ENCODE measurements at places on chromosomes 16 and 17.

DNA sequence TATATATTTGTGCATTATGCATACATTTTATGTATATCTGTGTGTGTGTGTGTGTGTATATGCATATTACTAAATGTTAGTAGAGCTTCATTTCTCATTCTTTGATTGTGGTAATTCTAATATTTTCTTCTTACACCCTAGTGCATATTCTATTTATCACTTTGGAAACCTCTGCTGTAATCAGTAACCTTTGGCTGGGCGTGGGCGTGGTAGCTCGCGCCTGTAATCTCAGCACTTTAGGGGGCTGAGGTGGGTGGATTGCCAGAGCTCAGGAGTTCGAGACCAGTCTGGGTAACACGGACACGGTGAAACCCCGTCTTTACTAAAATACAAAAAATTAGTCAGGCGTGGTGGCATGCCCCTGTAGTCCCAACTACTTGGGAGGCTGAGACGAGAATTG is 26.9 kb downstream of the CPSF4L start:
- DNase-seq, result no peak

DNA sequence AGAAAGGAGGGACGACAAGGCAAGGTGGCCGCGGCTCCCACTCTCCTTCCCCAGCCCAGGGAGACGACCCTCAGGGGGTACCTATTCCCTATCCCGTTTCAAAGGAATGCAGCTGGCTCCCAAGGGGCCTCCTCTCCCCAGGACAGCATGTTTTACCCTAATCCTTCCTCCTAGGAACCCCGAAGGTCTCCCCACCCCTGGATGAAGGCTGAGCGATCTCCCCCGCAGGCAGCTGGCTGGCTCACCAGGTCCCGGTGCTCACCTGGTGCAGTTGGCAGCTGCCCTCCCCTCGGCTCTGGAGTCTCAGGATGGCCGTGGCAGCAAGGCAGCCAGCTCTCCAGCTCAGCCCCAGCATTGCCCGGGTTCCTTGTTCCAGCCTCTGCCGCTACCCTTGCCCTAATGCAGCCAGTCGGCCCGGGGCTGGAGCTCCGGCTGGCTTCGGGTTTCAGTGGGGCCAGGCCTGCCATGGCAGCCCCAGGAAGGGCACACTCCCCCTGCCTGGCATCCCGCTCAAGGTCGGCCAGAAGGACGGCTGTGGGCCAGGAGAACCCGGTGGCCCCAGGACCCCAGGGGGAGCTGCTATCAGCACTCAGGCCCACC is 4.6 kb downstream of the CLUH start:
- DNase-seq, result no peak

GRCh38 chr16:16109453-16110110 is 113.7 kb downstream of the ABCC6 start:
- DNase-seq, result no peak

- DNase-seq, result no peak
Observed at GRCh38 chr16:10926867-10927266, 15.4 kb downstream of the DEXI start.

DNA sequence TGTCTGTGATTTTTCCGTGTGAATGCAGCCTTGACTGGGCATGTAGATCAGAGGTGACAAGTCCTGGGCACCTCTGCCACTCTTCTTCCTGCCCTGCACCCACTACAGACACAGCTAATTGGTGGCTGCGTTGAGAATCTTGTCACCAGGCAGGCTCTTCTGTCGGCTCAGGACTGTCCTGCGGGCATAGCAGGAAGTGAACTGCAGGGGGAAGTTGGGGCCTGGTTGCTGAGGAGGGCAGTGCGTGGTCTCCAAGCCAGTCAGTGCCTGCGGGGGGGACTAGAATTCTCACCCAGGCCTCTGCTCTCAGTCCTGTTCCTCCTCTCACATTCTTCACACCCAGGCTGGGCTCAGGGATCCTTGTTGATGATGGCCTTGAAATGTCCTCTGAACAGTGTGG is 50.5 kb downstream of the JPH3 start:
- DNase-seq, result no peak

GRCh38 chr17:49598918-49599317 is 23.2 kb downstream of the NXPH3 start:
- DNase-seq, result no peak

GRCh38 chr17:80220736-80221215 is 549 bp downstream of the SLC26A11 start:
- no peak for DNase-seq

DNA sequence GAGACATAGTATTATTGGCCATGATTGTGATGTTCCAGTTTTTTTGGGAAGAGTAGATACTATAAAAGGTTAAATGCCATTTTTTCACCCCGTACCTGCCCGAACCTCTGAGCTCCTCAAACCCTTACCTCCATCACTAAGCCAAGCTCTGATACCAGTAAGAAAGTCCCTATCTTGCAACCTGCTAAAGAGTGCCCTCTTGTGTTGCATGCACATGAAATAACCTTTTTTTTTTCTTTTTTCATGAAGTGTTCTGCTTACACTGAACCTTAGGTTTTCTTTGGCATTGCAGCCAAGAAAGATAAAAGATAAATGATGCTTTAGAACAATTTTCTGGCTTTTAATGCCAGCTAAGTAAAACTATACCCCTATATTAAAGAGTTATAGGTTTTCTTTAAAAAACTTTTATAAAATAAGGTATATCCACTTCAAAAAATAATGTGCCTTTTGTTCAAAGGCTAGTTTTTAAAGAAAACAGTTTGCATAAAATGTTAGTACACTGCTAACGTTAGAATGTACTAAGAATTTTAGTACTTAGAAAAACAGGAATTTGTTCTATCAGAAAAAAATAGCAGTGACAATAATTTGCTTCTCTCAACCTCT is 295.3 kb upstream of the PMFBP1 start:
- no peak for DNase-seq

- DNase-seq, result no peak
Observed at GRCh38 chr16:15950161-15950854, 892 bp downstream of the ABCC1 start.

- peak; percentile 85 for DNase-seq
Observed at GRCh38 chr16:67806428-67807147, at the start of the genes RANBP10 and TSNAXIP1. Gene RANBP10, minus strand, starts transcription at chr16:67806560. Its CDS starts 24 bp downstream, at chr16:67806536. Gene TSNAXIP1, plus strand, starts transcription at chr16:67806889. Its CDS starts 261 bp downstream, at chr16:67807150.

DNA sequence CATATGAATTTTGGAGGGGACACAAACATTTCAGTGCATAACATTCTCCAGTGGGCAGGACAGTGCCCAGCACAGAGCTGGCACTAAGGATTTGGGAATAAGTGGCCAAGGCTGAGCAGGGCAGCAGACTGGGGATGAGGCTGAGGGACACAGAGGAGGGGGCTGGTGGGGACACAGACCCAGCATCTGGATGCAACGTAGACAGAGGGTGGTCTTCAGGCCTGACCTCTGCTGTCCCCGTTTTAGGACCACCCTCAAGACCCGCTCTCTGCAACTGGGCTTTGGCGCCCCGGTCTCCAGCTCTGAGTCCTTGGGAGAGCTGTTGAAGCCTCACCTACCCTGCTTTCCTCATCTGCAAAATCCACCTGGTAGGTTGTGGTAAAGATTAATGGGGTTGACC is 3.3 kb upstream of the PRSS33 start:
- DNase-seq, result no peak

Measured in stimulated activated CD8-positive, alpha-beta memory T cell treated with anti-CD3 and anti-CD28 coated beads, Interleukin-2, amount 100 ng/mL, for 1 hour (primary cell).